Glutamatergic neuron (in vitro differentiated cells): ENCODE measurements at places on chromosomes 7 and 10. TPM values are rescaled to one million over a fixed set of nuclear protein-coding genes. Genes with fewer than 3 reads are reported as not detected.
A peak's percentile ranks its signal among the peaks of the same experiment; 100 is the strongest.

DNA sequence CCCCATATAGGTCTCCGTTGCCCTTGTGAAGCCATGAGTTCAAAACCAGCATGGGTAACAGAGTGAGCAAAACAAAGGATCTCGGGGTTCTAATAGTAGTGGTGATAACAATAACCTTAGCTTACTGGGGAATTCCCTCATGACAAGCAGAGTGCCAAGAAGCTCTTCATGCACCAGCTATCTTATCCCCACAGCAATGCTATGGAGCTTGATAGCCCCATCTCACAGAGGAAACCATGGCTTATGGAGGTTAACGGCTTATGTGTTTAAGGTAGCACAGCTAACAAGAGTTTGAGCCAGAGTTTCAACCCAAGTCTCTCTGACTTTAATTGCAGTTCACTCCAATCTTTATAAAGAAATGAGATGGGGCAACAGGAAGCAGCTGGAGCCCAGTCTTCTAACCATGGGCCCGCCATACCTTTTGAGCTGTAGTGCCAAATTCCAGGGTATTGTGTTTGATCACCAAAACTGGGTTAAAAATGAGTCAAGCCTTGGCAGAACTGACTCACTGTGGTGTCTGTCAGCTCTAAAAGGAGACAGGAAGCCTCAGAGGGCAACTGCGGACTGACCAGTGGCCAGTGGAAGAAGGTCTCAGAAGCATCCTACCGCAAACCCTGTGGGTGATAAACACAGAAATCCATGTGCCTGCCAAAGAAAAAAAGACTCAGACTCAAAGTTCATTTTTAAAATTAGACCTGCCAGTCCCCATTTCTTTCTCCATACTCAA lies 16.5 kb upstream of the PLAU start:
- no peak for DNase-seq
- no peaks in the 10 kb centered on the region for H3K36me3 ChIP-seq
- H3K4me1 ChIP-seq = no peaks in the 10 kb centered on the region
- H3K27ac ChIP-seq = no peak overlapping the region

DNA sequence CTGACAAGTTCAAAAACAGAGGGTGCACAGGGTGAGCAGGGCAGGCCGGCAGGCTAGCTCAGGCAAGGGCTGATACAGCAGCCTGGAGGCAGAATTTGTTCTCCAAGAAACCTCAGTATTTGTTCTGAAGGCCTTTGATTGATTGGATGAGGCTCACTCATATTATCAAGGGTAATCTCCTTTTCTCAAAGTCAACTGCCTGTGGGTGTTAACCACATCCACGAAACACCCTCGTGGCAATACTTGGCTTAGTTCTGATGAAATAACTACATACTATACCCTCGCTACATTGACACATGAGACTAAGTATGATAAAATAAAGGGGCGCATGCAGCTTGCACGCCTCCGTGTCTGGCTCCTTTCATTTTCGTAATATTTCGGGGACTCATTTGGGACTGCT lies 4.4 kb upstream of the PPP2R2D start:
- no peak overlapping the region for H3K27ac ChIP-seq
- no peaks in the 10 kb centered on the region for H3K27me3 ChIP-seq
- H3K4me1 ChIP-seq = peaks cover 6% of the 10 kb centered on the region
- no peak overlapping the region for H3K4me3 ChIP-seq
- no peak for DNase-seq

The PDE6C gene
- not detected for total RNA-seq

The HOXA6 gene
- total RNA-seq = not detected

DNA sequence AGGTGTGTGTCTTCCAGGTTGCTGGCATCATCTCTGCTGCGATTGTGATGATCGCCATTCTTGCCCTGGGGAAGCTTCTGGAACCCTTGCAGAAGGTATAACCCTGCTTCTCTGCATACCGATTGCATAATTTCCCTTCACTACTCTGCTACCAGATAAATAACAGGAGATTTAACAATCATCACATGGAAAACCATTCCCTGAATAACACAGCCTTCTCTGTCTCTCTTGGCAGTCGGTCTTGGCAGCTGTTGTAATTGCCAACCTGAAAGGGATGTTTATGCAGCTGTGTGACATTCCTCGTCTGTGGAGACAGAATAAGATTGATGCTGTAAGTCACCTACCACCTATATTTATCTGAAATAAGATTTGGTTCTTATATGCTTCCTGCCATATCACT lies 33.8 kb downstream of the SLC26A4 start:
- H3K4me1 ChIP-seq = peaks cover 17% of the 10 kb centered on the region
- no peak overlapping the region for H3K27ac ChIP-seq
- no peak for DNase-seq
- H3K27me3 ChIP-seq = peaks cover 2% of the 10 kb centered on the region
- H3K4me3 ChIP-seq = no peak overlapping the region
- no peaks in the 10 kb centered on the region for H3K36me3 ChIP-seq

DNA sequence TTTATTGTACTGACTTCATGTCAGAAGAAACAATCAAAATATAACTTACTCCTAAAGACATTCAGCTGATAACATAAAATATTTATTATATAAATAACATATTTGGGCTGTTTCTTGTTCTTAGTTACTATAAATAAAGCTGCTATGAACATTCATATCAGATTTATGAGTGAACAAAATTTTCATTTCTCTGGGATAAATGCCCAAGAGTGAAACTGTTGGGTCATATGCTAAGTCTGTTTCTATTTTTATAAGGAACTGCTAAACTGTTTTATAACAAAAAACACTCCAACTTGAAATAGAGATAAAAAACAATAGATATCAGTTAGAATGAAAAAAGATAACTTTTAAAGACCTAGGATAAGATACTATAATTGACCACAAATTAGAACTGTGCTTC lies 26.5 kb upstream of the CC2D2B start:
- H3K27ac ChIP-seq = no peak overlapping the region
- no peak overlapping the region for H3K4me3 ChIP-seq
- no peak for DNase-seq
- H3K36me3 ChIP-seq = no peaks in the 10 kb centered on the region
- no peaks in the 10 kb centered on the region for H3K4me1 ChIP-seq
- no peaks in the 10 kb centered on the region for H3K27me3 ChIP-seq

- peak; percentile 12 for DNase-seq
- H3K4me1 ChIP-seq = peaks cover 11% of the 10 kb centered on the region
- H3K27me3 ChIP-seq = peaks cover 8% of the 10 kb centered on the region
- no peaks in the 10 kb centered on the region for H3K36me3 ChIP-seq
- H3K27ac ChIP-seq = no peak overlapping the region
These were observed 274.6 kb downstream of the ELFN1 start for GRCh38 chr7:1944619-1945210.
